Omental fat pad (tissue), 4 donors: ENCODE measurements at places on chromosomes 7 and 10.

GRCh38 chr10:126516515-126516914, 128.2 kb upstream of the ADAM12 start:
- DNase-seq = no peak

GRCh38 chr7:54697659-54698186, 61.3 kb downstream of the SEC61G start:
- no peak for DNase-seq

DNA sequence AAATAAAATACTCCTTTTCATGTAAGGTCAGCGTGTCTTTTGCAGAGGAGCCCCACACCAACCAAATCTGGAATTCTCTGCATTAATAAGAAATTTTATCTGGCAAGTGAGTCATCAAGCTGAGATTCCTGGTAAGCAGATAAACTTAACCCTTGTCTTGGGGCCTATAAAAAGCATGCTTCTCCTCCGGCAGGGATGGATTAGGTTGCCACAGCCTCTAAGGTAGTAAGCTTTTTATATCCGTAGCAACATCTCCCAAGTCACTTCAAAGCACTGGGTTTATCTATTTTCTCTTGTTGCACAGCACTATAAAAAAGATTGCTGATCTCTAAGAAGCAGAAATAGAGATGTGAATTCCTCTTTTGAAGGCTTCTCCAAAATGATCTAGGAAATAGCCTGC, 202.8 kb upstream of the NOBOX start:
- DNase-seq = no peak

DNA sequence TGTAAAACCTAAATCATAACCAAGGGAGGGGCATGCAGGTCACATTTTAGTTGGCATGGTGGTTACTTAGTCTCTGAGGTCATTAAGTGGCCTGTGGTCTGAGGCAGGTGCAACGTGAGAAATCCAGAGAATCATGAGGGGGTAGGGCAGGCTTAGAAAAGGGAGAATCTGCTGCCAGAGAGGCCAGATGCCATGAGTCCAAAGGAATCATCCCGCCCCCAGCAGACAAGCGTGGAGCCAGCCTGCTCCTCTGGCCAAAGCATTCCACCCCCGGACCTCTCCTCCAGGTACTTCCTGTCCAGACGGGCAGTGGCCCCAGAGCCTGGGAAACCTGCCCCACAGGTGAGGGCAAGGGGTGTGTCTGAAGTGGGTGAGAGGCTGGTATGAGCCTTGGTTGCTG, 196.4 kb upstream of the ZNF32 start:
- no peak for DNase-seq

- no peak for DNase-seq
Measured at GRCh38 chr7:55531536-55531935, 40.8 kb downstream of the VOPP1 start.

DNA sequence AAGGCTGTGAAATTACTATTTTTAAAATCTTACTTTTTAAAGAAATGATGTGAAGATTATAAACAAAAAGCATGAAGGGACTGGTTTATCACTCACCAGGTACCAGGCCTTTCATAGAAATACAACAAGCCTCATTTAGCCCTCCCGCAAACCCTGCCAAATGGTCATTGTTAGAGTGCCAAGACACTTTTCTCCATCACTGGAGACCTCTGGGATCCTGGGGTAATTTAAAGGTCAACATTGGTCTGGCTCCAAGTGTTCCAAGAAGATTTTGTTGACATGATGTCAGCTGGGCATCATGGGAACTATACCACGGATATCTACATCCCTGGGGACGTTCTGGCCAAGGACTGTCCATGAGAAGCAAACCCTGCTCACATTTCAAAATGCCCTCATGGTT, 138.0 kb upstream of the FRMD4A start:
- no peak for DNase-seq

DNA sequence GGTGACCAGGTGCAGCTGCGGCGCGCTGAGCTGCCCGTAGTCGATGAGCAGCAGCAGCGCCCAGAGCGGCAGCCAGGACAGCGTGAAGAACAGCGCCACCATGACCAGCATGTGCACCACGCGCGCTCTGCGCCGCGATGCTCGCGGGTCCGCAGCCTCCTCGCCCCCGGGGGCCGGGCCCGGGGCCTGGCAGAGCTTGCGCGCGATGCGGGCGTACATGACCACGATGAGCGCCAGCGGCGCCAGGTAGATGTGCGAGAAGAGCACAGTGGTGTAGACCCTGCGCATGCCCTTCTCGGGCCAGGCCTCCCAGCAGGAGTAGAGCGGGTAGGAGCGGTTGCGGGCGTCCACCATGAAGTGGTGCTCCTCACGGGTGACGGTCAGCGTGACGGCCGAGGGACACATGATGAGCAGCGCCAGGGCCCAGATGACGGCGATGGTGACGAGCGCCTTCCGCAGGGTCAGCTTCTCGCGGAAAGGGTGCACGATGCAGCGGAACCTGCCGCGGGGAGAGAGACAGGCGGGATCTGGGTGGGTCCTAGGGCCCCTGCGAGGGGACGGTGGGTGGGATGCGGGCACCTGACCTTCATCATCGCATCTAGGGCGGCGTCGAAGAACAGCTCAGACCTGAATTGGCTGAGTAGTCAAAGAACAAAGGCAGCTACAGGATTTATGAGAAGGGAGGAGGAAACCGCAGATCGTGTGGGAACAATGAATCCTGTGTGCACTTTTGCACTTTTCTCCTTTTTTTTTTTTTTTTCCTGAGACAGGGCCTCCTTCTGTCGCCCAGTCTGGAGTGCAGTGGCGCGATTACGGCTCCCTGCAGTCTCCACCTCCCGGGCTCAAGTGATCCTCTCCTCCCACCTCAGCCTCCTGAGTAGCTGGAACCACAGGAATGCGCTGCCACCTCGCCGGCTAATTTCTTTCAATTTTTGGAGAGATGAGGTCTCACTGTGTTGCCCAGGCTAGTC, 22.4 kb upstream of the PPA1 start:
- no peak for DNase-seq

GRCh38 chr7:78716876-78717275, 736.6 kb downstream of the MAGI2 start:
- no peak for DNase-seq
